ENCODE measurements at places on chromosomes 16 and 17. TPM values are rescaled to one million over a fixed set of nuclear protein-coding genes. Genes with fewer than 3 reads are reported as not detected.

- ATAC-seq: no peak
Measured at GRCh38 chr16:16045879-16046278, 96.5 kb downstream of the ABCC1 start.

- no peak for ATAC-seq
Measured at GRCh38 chr16:30356401-30357084, 1.4 kb upstream of the CD2BP2 start.

MYH3 gene
- 2.2 TPM for total RNA-seq

DNA sequence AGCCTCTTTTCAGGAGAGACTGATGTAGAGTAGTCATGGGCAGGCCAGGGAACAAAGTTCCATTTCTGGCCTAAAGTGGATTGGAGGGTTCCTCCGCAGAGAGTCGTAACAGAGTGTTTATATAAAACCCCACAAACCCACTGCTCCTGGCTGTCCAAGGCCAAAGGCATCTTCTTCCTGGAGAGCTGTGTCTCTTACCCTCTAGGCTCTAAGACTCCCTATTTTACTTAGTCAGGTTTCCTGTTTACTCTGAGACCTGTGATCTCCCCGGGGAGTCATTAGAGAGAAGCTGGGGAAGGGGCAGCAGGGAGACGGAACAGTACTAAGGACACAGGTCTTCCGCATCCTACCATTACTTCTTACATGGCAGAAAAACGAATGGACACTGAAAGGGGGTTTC, 69.5 kb downstream of the HIC1 start:
- no peak for ATAC-seq

DNA sequence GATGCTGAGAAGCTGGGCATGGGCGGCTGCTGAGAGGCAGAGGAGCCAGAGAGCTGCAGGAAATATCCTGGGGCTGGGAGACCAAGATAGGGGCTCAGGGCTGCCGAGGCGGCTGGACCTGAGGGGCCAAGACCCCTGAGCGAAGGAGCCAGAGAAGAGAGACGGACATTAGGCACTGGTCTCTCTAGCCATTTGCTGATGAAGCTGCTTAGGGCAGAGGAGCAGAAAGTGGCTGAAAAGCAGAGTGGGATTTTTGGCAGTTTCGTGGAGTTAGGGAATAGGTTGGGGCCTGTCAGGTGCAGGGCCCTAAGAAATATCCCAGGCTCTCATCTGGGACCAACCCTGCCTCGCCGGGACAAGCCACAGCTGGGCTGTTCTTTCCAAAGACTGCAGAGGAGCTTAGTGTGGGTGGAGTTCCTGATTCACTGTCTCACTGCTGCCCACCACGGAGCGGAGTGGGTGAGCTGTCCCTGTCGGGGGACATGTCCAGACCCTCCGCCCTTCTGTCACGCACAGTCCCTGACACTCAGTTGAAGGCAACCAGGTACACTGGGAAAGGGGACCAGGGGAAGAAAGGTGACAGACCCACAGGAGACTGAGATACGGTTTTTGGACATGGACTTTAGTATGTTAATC, 11.3 kb upstream of the DNASE1 start:
- ATAC-seq: no peak

DNA sequence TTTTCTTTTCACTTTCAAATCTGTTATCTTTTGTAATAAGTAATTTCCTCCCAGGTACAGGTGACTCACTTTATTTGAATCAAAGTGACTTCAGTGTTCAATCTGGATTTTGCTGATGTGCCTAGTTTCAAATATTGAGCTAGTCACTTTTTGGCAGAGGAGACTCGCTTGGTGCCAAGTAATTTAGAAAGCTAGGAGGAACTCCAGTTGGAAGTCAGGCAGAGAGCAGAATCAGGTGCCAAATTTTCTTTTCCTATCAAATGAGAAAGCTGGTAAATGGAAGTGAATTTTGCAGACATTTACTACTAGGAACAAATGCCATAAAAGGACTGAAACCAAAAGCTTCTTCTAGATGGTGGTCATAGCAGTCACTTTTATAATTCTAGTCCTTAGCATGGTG, 656.0 kb upstream of the KIF2B start:
- no peak for ATAC-seq

TBX6 gene
- total RNA-seq: 1.8 TPM

PTRH2 gene
- 27.7 TPM for total RNA-seq

DNA sequence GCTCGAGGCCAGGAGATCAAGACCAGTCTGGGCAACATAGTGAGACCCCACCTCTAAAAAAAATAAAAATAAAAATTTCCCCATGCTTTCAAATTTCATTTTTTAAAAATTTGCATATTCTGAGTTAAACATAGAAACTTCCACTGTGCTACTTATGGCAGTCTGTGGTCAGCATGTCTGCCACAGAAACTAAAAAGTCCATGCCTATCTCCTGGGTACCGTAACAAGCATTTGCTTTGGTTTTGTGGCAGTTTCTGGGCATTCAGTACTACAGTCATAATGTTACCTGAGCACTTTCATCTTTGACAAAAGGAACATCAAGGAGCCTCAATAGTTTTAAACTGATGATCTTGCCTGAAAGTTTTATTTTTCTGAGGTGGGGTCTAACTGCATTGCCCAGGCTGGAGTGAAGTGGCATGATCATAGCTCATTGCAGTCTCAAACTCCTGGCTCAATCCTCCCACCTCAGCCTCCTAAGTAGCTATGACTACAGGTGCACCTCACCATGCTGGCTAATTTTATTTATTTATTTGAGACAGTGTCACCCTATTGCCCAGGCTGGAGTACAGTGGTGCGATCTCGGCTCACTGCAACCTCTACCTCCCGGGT, 13.2 kb upstream of the ITGA2B start:
- ATAC-seq: no peak

USP6 gene
- total RNA-seq: 0.54 TPM

- peak; percentile 74 for ATAC-seq
Measured at GRCh38 chr17:72219137-72219823, 98.5 kb downstream of the SOX9 start.

DNA sequence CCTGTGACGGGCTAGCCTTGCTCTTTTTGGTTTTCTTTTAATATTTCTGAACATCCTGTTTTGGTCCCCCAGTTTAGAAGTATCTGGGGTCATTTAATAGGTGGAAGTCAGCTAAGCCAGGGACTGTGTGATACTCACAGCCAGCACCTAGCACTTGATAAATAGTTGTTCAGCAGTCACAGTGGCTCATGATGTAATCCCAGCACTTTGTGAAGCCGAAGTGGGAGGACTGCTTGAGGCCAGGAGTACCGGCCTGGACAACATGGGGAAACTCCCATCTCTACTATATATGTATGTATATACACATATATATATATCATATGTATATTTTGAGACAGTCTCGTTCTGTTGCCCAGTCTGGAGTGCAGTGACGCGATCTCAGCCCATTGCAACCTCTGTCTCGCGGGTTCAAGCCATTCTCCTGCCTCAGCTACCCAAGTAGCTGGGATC, 1.8 kb upstream of the ZNRF1 start:
- ATAC-seq: no peak

DNA sequence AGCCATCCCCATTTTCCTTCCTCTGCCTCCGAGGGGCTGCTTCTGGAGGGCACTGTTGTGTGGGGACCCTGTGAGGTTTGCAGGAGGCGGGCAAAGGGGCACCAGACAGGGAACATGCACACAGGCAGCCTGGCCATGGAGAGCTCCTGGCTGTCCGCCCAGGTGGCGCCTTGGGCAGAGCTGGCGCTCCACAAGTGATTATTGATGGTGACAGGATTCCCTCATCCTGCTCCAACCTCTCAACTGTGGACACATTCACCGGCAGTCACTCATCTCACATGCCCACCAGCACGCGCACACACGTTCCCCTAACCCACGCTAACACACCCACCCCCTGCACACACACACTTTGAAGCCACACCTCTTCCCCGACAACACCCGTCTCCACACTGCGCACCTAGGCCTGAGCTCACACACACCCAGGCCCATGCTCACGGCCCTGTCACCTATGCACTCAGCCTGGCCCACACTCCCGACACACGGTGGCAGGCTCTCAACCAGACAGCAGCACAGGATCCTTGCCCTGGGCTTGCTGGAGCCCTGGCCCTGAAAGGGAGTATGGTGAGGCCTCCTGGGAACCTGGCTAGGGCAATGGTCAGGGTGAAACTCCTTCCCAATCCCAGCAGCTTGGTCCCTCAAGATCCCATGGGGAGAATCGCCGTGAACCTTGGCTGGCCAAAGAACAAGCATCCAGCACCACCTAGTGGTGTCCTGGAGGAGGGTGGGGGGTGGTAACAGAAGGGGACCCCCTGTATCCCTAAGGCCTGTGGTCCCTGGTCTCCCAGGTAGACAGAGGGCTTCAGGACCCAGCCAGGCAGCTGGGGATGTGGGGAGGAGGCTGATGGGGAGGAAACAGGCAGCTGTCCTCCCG, 3.6 kb downstream of the PNMT start:
- ATAC-seq: peak; percentile 44

DNA sequence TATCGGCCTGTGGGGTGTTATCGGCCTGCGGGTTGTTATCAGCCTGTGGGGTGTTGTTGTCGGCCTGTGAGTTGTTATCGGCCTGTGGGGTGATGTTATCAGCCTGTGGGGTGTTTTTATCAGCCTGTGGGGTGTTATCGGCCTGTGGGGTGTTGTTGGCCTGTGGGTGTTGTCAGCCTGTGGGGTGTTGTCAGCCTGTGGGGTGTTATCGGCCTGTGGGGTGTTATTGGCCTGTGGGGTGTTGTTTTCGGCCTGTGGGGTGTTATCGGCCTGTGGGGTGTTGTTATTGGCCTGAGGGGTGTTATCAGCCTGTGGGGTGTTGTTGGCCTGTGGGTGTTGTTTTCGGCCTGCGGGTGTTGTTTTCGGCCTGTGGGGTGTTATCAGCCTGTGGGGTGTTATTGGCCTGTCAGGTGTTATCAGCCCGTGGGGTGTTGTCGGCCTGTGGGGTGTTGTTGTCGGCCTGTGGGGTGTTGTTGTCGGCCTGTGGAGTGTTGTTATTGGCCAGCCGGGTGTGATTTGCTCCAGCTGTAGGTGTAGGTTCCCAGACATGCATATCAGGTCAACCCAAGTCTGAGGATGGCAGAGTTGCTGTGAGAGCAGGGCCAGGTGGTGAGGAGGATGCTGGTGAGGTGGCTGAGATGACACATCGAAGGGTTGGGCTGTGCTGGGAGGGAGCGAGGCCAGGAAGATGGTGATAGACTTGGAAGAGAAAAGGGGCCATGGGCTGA, 7.1 kb downstream of the TRARG1 start:
- ATAC-seq: no peak

GRCh38 chr16:78996790-78997189, 603.7 kb downstream of the MAF start:
- ATAC-seq: no peak

DNA sequence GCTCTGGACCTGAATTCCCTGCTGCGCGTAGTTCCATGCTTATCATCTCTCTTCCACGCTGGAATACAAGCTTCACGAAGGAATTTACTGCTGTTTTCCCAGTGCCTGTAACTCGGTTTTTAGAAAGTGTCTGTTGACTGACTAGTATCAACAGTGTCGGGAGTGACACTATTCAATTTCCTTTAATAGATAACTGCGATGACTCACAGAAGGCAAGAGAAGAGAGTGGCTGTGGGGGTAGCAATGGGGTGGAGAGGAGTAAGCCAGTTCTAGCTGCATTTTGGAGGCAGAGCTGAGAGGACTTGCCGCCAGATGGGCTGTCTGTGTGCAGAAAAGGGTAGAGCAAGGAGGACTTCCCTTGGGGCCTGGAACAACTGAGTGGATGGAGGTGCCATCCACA, 25.2 kb downstream of the B4GALNT2 start:
- no peak for ATAC-seq

GRCh38 chr17:45063198-45063597, 2.1 kb downstream of the NMT1 start:
- no peak for ATAC-seq

DRG2 gene
- total RNA-seq: 32.0 TPM

ATF7IP2 gene
- total RNA-seq: 14.6 TPM

- peak; percentile 80 for ATAC-seq
Measured at GRCh38 chr17:74569020-74570003, 2.0 kb upstream of the CD300H start.

FBXL16 gene
- total RNA-seq: 9.8 TPM

DNA sequence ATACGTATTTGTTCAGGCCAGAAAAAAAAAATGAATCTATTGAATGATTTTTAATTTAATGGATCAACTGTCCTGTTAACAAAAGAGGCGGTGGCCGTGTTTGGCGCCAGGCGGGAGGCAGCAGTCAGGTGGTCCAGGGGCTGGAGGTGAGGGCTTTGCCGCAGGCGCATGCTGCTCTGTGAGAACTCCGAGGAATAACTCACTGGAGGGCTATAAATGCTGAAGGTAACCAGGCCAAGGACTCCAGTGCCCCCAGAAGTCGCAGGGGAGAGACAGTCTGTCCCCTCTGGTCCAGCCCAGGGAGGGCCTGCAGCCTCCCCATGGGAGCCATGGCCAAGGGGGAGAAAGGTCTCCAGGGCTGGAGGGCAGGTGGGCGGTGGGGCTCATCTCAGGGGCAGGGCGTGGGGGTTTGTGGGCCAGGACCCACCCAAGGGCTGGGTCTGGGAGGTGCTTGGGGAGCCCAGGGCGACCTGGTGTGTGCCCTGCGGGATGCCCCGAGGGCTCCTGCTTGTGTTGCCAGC, 7.1 kb upstream of the BAHCC1 start:
- ATAC-seq: no peak

CENPV gene
- 13.5 TPM for total RNA-seq

DNA sequence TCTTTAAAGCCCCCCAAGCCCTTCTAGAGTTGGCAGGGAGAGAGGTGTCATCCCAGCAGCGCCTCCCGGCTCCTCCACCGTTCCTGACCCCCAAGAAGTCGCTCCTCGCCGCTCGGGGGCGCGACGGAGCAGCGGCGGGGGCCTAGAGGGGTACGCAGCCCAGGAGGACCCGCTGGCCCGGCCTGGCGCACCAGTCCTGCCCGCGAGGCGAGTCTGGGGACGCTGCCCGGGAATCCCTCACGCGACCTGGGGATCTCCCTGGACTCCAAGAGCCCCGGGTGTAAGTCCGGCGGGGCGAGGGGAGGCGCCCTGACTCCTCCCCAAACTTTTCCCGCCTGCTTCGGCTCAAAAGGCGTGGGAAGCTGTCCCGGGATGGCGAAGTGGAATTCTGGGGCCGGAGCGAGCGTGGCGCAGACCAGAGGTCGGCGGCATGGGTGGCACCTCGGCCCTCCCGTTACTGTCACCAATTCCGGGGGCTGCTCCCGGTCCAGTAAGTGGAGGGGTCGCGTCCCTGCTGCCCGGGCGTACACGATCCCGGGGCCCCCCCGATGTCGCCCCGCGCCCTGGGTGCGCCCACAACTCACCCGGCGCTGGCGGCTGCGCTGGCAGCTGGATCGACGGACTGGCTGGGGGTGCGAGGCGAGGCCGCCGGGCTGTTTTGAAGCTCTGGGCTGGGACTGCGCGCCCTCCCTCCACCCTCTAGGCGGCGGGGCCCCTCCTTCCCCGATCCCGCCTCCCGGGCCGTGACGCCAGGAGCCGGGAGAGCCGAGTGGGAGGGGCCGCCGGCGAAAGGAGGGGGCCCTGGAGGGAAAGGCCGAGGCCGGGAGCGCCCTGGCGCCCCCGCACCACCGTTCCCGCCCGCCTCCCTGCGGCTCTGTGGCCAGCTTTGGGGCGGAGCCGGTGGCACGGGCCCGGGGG, at the start of gene EMP2:
TSS of gene EMP2 (minus strand) at position 634 of the 918 bp plus-strand sequence. CDS start 32,981 bp downstream, outside the sequence.
- peak; percentile 86 for ATAC-seq

All from motor neuron (in vitro differentiated cells).